ENCODE measurements at places on chromosomes 1 and 21.

DNA sequence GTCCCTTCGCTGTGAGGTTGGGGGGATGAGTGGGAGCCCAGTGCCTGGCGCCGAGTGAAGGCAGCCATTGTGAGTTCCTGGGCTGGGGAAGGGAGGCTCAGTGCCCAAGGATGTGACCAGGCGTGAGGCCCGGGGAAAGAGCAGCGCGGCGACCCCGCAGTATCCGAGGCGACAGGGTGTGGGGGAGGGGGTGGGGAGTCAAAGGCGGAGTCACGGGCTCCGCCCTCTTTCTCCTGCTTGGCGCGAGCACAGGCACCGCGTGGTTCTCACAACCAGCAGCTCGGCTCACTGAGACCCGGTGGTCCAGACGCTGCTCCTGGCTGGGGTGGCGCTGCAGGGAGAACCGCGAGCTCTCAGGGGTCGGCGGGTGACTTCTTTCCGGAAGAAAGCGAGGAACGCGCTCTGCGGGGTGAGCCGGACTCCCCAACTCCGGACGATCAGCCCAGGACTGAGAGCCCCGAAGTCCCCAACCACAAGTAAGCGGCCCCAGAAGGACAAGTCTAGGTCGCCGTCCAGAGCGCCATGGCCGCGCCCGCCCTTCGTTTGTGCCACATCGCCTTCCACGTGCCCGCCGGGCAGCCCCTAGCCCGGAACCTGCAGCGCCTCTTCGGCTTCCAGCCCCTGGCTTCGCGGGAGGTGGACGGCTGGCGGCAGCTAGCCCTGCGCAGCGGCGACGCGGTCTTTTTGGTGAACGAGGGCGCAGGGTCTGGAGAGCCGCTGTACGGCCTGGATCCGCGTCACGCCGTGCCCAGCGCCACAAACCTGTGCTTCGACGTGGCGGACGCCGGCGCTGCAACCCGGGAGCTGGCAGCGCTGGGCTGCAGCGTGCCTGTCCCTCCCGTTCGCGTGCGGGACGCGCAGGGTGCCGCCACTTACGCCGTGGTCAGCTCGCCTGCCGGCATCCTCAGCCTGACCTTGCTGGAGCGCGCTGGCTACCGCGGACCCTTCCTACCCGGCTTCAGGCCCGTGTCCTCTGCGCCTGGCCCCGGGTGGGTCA, at the start of gene HPDL:
Gene HPDL, plus strand, starts transcription at position 269 of the 997 bp plus-strand sequence. Its CDS starts 254 bp downstream, at position 523.
- no peak for DNase-seq

- DNase-seq = no peak
Measured at GRCh38 chr1:193229136-193229535, 42.7 kb upstream of the B3GALT2 start.

DNA sequence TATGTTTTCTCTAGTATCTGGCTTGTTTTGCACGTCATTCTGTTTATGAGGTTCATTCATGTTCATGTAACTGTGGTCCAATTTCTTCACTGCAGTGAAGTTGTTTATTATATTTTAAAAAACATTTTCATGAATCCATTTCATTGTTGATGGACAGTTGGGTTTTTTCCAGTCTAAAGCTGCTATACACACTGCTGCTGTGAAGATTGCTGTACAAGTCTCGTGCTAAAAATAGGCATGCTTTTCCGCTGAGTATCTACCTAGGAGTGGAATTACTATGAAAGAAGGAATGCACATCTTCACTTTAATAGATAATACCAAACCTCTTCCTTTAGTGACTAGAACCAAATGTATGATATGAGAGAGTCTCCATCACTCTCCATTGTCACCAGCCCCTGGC, 49.0 kb upstream of the ETS2 start:
- DNase-seq = no peak

GRCh38 chr1:73821520-73821919, 376.5 kb downstream of the LRRIQ3 start:
- DNase-seq = no peak

DNA sequence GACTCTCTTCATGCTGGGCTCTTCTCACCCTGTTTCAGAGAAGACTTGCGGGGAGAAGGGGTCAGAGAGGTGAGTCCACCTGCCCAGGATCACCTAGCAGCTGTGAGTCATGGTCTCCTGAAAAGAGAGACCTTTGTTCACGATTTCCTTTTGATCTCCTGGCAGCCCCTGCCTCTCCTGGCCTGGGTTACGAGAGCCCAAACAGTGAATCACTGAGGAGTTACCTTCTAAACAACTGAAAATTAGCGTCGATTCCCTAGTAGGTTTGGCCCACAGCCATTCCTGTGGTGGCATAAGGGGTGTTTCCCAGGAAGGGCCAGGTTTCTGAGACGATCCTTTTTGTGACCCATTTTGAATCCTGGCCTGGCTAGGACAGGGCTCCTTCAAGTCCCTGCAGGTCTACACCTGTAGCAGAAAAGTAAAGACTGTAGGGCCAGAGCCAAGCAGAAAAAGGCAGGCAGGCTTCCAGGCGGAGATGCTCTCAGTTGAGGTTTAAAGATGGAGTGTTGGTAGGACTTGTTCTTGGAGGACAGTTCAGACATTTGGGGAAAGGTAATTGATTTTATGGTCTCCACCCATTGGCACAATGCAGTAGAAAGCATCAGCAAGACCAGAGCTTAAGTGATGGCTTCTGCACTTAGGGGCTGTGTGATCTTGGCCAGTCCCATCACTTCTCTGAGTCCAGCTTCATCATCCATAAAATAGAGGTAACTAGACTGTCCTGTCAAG, 2.1 kb upstream of the PLA2G2E start:
- no peak for DNase-seq

GRCh38 chr1:214953901-214954616, 128.5 kb upstream of the KCNK2 start:
- no peak for DNase-seq

- no peak for DNase-seq
Measured at GRCh38 chr1:160090760-160091159, 7.7 kb downstream of the IGSF8 start.

- DNase-seq = no peak
Measured at GRCh38 chr1:151282883-151283725, 1.0 kb downstream of the ZNF687 start.

GRCh38 chr1:201593200-201593921, 54.4 kb downstream of the NAV1 start:
- no peak for DNase-seq

DNA sequence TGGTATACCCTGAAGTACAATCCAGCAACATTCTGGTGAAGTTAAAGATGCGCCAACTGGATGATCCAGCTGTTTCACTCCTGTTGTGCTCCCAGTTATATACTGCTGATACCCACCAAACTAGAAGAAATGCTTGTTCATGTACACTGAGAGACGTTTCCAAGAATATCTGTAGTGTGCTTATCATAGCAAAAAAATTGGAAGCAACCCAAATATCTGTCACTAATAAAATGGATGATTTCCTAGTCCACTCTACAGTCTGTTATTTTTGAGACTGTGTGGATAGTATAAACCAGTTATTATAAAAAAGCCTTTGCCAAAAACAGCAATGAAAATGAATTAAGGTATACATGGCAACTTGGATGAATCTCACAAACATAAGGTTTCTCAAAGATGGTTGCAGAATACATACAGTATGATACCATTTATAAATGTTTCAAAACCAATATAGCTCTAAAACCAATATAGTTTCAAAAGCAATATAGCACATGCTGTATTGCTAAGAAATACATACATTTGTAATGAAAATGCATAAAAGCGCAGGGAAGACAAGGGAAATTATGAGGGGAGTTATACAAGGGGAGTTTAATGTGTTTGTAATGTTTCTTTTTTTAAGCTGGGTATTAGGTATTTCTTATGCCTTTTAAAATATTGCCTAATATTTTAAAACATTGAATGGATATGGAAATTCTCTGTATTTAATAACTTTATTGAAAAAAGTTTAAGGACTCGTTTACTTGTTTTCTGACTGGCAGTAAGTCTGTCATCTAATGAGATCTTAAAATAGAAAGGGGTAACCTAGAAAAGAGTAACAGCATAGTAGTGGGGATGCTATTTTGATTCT, 36.5 kb downstream of the GPSM2 start:
- DNase-seq = no peak

GRCh38 chr1:96688767-96689166, 32.8 kb upstream of the PTBP2 start:
- no peak for DNase-seq

- DNase-seq = no peak
Measured at GRCh38 chr1:154807048-154807591, 63.0 kb downstream of the KCNN3 start.

DNA sequence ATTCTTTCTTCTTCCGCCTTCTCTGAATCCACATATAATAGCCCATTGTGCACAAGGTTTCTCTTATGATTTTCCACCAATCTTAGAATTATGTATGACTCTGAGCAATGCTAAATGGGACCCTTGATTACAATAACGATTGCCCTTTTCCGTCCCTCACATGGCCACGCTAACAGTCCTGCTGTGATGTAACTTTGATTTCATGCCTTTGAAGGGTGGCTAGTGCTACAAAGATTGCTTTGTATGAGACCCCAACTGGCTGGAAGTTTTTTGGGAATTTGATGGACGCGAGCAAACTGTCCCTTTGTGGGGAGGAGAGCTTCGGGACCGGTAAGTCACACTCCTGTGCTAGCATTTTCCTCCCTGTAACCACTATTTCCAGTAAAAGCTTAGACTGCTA, 45.3 kb downstream of the PGM1 start:
- DNase-seq = no peak

- no peak for DNase-seq
Measured at GRCh38 chr1:198480876-198481275, 59.6 kb downstream of the ATP6V1G3 start.

GRCh38 chr1:173249349-173249748, 42.2 kb upstream of the TNFSF4 start:
- DNase-seq = no peak
